SK-N-SH treated with all-trans-retinoic acid at 6 μM for 48 hours (cell line): ENCODE measurements at places on chromosomes 4 and X.
A peak's percentile ranks its signal among the peaks of the same experiment; 100 is the strongest.

- ATAC-seq = peak; percentile 84
Measured at GRCh38 chr4:16914208-16914607, 15.8 kb upstream of the LDB2 start.

- no peak for ATAC-seq
Measured at GRCh38 chr4:1636490-1637211, 47.5 kb downstream of the FAM53A start.

GRCh38 chrX:16853537-16853936 lies 16.6 kb downstream of the RBBP7 start:
- ATAC-seq = no peak

GRCh38 chrX:110287605-110288004 lies 30.3 kb downstream of the AMMECR1 start:
- no peak for ATAC-seq

DNA sequence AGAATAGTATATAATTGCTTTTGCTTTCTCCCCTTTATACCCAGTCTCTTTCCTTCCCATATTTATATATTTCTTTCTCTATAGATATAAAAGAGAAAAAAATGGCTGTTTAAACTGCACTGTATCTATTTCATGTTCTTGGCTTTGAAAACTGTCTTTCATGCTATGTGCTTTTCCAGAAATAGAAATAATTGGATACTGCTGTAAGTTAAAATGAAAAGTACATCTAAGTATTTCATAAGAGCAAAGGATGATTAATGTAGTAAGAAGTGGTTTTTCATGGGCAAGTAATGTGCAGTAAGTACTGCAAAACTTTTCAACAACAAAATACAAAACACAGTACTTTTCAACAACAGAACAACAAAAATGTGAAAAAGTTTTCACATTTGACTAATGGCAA lies 237.9 kb downstream of the SNCA start:
- no peak for ATAC-seq

DNA sequence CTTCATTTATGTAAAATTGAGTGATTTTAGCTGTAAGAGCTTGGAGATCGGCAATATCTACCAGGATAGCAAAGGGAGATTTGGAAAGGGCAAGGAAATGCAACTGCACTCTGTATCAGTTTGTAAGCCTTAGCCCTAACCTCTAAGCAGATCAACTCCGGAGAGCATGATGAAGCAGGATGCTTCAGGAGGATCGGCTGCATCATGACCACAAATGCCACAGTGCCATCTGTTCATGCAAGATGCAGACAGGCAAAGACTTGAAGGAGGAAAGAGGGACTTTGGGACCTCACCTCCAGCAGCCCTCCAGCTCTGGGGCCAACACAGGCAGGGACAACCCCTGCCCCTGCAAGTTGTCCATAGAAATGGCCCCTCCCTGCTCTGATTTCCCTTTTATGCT lies 377.6 kb upstream of the GATB start:
- no peak for ATAC-seq

DNA sequence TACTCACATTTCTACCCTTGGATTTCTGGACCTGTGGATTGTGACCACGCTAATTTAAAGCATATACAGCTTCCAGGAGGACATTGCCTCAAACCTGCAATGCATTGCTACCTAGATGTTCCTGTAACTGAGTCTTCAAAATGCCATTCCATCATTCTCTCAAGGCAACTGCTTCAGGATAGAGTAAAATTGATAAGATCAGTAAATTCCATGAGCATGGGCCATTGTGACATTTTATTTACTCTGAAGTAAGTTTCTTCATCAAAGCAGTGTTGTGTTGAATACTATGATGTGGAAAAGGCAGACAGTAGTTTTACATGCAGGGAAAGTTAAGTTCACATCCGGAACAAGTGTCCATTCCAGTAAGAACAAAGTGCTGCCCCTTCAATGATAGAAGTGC lies 991.0 kb downstream of the ARAP2 start:
- ATAC-seq = no peak

GRCh38 chrX:12946406-12946805 lies 28.5 kb upstream of the TMSB4X start:
- no peak; the same call in 2 of the 3 replicates for ATAC-seq

- no peak for ATAC-seq
Measured at GRCh38 chr4:174794543-174795094, 34.4 kb downstream of the GLRA3 start.

DNA sequence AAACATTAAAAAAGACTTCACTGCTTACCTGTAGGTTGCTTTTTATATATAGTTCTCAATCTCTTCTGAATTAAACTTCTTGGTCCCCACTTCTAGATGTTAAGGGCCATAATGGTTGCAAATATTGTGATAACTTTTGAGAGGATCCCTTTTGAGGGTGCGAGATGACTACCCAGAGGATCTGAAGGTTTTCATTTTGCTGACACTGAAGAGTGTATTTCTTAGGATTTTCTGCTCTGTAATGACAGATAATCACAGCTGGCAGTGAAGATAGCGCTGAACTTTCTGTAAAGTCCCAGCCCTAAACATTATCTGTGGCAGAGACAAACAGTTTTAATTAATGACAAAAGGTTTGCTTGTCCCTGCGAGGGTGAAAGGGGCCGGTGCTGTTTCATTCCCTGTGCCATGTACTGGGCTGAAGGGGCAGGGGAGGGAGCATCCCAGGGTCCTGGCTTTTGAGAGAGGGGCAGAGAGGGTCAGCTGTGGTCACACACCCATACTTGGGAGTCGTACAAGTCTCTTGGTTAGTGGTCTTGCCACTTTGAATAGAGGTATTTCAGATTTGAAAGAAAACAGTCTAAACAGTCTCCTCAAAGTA lies 22.2 kb downstream of the CLCN4 start:
- ATAC-seq = no peak

- ATAC-seq = no peak
Measured at GRCh38 chrX:5971300-5971699, 257.4 kb downstream of the NLGN4X start.

- ATAC-seq = no peak
Measured at GRCh38 chrX:17987783-17988182, 126.7 kb upstream of the RAI2 start.

- peak; percentile 4 for ATAC-seq
Measured at GRCh38 chr4:184475096-184475461, 729 bp upstream of the IRF2 start.

- no peak for ATAC-seq
Measured at GRCh38 chr4:30716158-30716557, 4.0 kb upstream of the PCDH7 start.
